ENCODE measurements at places on chromosomes 7 and 10.

- DNase-seq: no peak
Measured at GRCh38 chr7:76372984-76373833, 14.4 kb upstream of the YWHAG start.

- DNase-seq: no peak
Measured at GRCh38 chr10:3907514-3907913, 122.5 kb upstream of the KLF6 start.

DNA sequence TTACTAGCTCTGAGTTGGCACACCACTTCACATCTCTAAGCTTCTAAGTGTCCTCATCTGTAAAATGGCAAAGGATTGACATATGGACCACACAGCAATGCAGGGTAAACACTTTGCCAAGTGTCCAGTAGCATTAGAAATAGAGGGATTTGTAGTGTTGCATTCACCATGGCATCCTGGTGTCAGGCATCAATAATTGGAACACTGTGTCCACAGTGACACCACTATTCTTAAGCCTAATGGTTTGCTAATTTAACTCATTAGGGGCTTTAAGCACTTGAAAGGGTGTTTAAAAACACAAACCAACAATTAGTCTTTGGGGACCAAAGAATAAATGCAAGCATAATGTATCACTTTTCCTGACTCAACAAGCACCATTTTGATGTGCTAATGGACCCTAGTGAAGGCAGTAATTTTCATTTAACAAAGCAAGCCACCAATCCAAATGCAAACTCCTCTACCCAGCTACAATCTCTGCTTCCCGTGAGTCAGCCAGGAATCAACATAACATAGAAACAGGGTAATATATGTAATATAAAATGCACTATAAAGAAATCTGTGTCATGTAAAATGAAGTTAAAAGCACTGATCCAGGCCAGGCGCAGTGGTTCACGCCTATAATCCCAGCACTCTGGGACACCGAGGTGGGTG lies 75.9 kb downstream of the FAM204A start:
- no peak for DNase-seq

GRCh38 chr10:122329416-122329815 lies 45.1 kb upstream of the PLEKHA1 start:
- no peak for DNase-seq

Measured in T follicular helper cell (primary cell).